ENCODE measurements at places on chromosomes 5 and 9. TPM values are rescaled to one million over a fixed set of nuclear protein-coding genes. Genes with fewer than 3 reads are reported as not detected.
A peak's percentile ranks its signal among the peaks of the same experiment; 100 is the strongest.

The GFRA3 gene
- total RNA-seq: 24.4 TPM

The TENT4A gene
- 30.0 TPM for total RNA-seq

DNA sequence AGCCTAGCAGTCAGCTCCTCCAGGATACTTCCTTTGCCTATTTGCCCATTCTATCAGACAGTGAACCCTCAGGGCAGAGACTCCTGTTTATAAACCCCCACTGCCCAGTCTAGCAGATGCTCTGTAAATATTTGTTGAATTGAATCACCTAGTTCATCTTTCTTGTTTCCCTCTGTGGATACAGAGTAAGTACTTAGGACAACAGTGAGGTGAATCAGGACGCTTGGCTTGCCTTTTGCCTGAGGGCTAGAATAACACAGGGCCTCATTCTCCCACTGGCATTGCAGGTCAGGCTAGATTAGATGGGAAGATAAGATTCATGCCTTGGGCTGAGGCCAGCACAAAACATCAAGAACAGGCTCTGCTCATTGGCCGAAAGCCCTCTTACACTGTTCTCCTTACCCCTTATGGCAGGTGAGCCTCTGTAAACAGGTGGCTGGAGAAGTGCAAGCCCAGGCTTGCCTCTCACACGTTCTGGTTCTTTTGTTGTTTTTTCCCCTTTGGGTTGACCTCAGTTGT is 22.2 kb downstream of the TNFSF8 start:
- no peak overlapping the region for H3K4me3 ChIP-seq
- H3K27ac ChIP-seq: peak overlapping the region; percentile 62
- no peaks in the 10 kb centered on the region for H3K36me3 ChIP-seq
- DNase-seq: no peak

GRCh38 chr5:118967059-118967508 is 21.3 kb downstream of the DTWD2 start:
- H3K4me1 ChIP-seq: peaks cover 1% of the 10 kb centered on the region
- H3K36me3 ChIP-seq: peaks cover 11% of the 10 kb centered on the region
- H3K27ac ChIP-seq: no peak overlapping the region
- H3K27me3 ChIP-seq: no peaks in the 10 kb centered on the region

DNA sequence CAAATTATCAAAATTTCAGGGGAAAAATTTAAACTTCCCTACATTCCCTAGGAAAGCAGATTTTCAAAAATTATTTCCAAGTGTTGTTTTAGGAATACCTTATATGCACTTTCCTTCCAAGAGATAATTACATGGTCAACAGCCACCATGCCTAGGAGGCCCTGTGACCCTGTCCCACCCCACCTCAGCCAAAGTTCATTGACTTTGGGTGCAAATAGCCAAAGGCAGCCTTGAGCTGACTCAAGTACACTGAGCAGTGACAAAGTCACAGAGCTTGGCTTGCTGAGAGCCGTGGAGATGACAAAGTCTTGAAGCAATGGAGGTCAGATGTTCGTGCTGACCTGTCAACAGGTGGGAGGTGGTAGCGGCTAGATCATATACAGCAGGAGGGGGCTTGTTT is 24.3 kb upstream of the FBP1 start:
- H3K27ac ChIP-seq: no peak overlapping the region
- H3K36me3 ChIP-seq: no peaks in the 10 kb centered on the region
- H3K4me3 ChIP-seq: no peak overlapping the region
- no peak for DNase-seq

DNA sequence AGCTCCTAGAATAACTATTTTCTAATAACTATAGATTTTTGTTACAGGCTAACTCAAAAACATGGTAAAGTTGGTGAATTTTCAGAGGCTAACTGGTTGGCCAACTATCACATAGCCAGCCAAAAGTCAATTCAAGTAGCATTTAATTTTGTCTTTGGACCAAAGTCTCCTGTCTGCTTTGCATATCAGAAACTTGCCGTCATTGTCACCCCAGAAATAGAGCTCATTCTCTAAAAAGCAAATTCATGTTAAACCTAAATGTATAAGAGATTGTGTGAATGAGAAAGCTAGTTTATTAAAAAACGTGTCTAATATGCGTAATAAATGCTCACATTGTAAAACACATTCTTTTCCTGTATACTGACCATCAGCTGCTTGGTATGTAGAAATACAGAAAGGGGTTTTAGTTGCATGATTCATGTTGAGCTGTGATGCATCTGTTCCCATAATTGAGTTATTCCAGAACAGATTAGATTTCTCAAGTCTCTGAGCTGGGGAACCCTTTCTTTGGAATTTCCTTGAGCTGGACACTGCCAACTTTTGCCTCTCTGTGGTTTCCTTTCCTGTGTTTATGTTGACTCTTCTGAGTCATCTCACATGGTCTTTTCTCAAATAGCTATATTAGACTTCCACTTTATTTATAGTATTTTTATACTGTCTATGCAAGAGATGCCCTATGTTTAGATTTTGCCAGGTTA is 7.3 kb downstream of the SRFBP1 start:
- DNase-seq: no peak
- no peaks in the 10 kb centered on the region for H3K4me1 ChIP-seq
- H3K4me3 ChIP-seq: no peak overlapping the region
- H3K27me3 ChIP-seq: no peaks in the 10 kb centered on the region

Measured in progenitor cell of endocrine pancreas (in vitro differentiated cells).